ENCODE measurements at places on chromosomes 4 and X.

DNA sequence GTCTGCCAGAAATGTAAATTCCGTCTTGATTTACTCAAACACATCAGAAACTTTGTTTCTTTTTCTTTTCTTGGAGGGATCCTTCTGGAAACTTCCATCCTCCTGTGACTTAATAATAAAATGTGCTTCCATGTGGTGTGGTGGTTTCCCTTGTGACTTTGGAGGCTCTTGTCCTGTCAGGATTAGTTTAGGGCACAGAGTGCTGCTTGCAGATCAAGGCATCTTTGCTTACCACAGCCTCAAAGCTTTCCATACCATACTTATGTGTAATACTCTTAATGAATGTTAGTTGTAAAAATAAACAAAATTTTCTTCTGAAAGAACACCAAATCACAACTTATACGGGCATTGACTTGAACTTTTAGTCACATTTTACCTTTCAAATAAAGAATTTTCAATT is 27.4 kb downstream of the GBA3 start:
- H3K27me3 ChIP-seq = peaks cover 1% of the 10 kb centered on the region
- H3K27ac ChIP-seq = no peak overlapping the region
- no peaks in the 10 kb centered on the region for H3K4me1 ChIP-seq
- no peak for DNase-seq
- no peaks in the 10 kb centered on the region for H3K36me3 ChIP-seq
- no peak overlapping the region for H3K4me3 ChIP-seq

- DNase-seq = no peak
- H3K27ac ChIP-seq = no peak overlapping the region
- no peaks in the 10 kb centered on the region for H3K27me3 ChIP-seq
Measured at GRCh38 chrX:150849996-150850720, 48.3 kb downstream of the CD99L2 start.

- no peak for DNase-seq
- H3K27me3 ChIP-seq = no peaks in the 10 kb centered on the region
- H3K27ac ChIP-seq = no peak overlapping the region
- H3K4me1 ChIP-seq = peaks cover 6% of the 10 kb centered on the region
Measured at GRCh38 chr4:150722908-150723362, 141.0 kb downstream of the MAB21L2 start.

DNA sequence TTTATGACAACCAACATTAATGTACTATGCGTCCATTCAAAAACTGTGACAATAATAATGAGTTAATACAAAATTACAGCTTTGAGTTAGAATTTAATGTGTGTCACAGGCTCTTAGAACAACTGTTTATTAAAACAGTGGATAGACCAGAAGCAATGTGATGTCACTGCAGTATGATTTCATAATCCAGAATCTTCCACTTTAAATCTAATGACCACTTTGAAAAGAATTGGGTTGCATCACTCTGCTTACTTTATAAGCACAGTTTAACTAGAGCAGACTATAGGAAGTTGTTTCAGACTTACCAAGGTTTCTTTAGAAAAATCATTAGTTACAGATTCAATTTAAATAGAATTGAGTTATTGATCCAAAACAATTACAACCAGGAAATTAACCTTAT is 758.5 kb downstream of the KCTD8 start:
- DNase-seq = no peak
- H3K4me1 ChIP-seq = no peaks in the 10 kb centered on the region
- H3K27ac ChIP-seq = no peak overlapping the region
- no peak overlapping the region for H3K4me3 ChIP-seq

DNA sequence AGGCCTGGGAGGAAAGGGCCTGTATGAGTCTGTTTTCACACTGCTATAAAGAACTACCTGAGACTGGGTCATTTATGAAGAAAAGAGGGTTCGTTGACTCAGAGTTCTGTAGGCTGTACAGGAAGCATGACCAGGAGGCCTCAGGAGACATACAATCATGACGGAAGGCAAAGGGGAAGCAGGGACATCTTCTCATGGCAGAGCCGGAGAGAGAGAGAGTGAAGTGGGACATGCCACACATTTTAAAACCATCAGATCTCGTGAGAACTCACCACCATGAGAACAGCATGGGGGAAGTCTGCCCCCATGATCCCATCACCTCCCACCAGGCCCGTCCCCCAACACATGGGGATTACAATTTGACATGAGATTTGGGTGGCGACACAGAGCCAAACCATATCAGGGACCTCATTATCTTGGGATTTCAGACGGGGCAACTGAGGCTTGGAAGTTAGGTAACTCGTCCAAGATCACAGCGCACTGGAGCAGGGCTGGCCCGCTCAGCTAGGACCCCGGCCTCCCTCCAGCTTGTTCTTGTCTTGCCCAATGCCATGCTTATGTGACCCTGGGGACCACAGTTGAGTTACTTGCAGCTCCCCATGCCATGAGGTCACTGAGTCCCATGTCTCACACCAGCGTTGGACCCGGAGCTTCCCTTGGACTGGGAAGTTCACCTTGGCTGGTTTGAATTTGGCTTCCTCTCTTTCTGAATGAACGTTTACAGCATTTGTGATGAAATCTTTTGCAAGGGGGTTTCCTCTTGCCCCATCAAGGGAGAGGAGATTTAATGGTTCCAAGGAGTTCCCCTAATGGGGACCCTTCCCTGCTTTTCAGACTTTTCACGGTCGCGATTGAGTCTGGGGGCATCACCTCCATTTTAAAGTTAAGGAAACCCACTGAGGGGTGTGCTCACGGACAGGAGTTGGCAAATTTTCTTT is 18.1 kb downstream of the HTRA3 start:
- DNase-seq = no peak
- H3K27me3 ChIP-seq = no peaks in the 10 kb centered on the region
- H3K27ac ChIP-seq = no peak overlapping the region
- H3K36me3 ChIP-seq = no peaks in the 10 kb centered on the region
- no peaks in the 10 kb centered on the region for H3K4me1 ChIP-seq
- no peak overlapping the region for H3K4me3 ChIP-seq

DNA sequence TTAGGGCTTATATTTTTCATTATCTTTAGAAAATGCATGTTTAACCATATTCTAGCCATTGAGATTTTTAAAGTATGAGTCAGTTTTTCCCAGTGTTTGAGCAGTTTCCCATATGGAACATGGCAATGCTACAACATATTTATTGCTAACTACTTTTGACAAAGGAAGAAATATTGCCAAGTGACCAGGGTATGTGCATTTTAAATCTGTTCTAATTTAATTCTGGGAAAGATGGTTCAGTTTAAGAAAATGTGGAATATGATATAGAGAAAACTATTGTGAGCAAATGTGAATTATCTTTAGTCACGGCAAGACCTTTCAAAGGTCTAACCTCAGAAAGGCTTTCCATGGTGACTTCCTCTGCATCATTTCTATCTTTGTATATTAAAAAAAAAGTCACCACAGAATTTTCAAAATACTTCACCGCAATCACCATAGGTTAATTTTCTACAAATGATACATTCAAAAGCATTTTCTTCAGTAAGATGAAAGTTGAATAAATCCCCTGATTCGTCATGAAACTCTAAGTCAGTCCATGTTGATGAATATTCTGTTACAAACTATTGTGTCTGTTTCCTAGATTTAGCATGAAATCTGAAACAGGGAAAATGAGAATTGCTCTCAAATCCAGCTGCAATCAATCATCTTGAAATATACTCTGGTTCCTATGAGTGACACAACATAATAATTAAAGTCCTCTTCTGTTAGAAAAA is 2349.0 kb upstream of the TENM3 start:
- no peaks in the 10 kb centered on the region for H3K27me3 ChIP-seq
- no peak overlapping the region for H3K27ac ChIP-seq
- H3K4me1 ChIP-seq = no peaks in the 10 kb centered on the region
- H3K36me3 ChIP-seq = no peaks in the 10 kb centered on the region
- DNase-seq = no peak

- no peak overlapping the region for H3K4me3 ChIP-seq
- no peak overlapping the region for H3K27ac ChIP-seq
- H3K4me1 ChIP-seq = peaks cover 4% of the 10 kb centered on the region
- no peaks in the 10 kb centered on the region for H3K27me3 ChIP-seq
- DNase-seq = no peak
Measured at GRCh38 chr4:107740950-107741701, 21.1 kb upstream of the PAPSS1 start.

DNA sequence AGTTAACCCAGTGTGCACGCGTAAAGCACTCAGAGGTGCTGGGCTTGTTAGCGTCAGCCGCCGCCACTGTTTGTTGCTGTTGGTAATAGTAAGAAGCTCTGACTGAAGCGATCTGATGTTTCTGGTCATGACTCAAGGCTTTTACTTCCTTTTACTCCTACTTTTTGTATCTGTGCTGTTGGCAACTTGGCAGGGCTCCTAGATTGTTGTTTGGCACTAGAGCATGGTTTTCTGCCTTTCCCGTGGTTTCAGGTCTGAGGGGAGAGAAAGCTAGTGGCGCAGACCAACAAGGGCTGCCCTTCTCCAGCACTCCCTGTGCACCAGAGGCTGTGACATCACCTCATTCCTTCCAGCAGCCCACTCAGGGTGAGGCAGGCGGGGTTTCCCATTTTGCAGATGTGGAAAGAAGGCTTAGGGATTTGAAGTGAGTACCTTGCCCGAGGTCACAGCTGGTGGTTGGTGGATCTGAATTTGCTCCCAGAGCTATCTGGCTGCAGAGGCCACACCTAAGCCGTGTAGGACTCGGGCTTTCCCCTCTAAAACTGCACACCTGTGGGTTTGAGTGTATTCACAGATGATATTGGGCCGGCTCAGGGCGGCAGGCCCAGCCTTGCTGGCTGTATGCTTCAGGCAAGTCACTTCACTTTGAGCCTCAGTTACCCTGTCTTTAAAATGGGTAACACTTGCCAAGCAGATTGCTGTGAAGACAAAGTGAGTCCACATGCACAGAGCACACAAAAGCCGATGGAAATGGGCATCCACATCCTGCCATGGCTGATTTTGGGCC is 51.2 kb upstream of the TADA2B start:
- H3K27me3 ChIP-seq = no peaks in the 10 kb centered on the region
- H3K36me3 ChIP-seq = peaks cover 7% of the 10 kb centered on the region
- peaks cover 44% of the 10 kb centered on the region for H3K4me1 ChIP-seq
- DNase-seq = peak; percentile 16

DNA sequence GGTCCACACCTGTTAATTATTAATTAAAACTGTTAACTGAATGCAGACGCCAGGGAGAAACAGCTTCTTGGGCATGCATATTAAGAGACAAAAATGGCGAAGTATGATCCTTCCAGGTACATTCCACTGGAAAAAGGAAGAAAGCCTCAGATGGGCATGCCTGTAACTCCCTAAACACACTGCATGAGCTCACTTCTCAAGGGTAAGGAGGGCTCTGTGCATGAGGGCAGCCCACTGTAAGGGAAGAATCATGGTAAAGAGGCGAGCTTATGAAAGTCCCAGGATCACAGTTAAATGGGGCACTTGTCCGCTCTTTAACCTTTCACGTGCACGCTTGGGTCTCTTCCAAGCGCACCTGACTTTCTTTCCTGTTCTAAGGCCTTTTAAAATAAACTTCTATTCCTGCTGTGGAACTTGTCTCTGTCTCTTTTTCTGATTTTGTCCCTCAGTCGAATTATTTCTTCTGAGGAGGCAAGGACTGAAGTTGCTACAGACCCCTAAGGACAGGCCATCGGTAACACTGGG is 321.7 kb downstream of the PPP1R2C start:
- no peak overlapping the region for H3K4me3 ChIP-seq
- H3K36me3 ChIP-seq = no peaks in the 10 kb centered on the region
- DNase-seq = no peak
- H3K27me3 ChIP-seq = no peaks in the 10 kb centered on the region
- no peaks in the 10 kb centered on the region for H3K4me1 ChIP-seq
- H3K27ac ChIP-seq = no peak overlapping the region

DNA sequence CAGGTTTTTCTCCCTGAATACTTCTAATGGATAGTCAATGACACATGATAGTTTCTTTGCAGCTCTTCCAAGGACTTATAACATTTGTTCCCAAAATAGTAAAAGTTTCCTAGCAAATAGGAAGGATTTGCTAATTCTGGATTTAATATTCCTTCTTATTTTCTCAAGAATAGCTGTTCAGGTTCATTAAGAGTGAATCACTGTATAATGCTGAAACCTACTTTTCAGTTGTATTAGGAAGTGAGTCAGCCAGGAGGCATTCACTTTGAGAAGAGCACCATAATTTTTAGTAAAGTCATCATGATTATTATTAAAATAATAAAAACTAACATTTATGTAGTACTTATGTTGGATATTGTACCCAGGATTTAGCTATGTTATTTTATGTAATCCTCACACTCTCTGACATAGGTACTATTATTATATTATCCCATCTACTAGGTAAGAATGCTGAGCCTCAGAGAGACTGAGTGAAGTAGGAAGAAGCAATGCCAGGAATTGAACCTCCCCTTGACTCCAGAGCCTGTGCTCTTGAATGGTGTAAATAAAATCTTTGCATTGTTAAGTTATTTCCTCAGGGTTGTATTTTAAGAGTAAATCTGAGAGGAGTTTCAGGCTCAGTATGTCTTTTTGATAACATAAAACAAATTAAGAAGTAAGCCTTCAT is 114.8 kb downstream of the REELD1 start:
- H3K27me3 ChIP-seq = no peaks in the 10 kb centered on the region
- peaks cover 11% of the 10 kb centered on the region for H3K36me3 ChIP-seq
- no peak for DNase-seq
- H3K4me1 ChIP-seq = peaks cover 4% of the 10 kb centered on the region
- H3K4me3 ChIP-seq = no peak overlapping the region

Measured in activated naive CD4-positive, alpha-beta T cell treated with anti-CD3 and anti-CD28 coated beads for 36 hours (primary cell).